IPS DF 6.9 (cell line): ENCODE measurements at places on chromosomes 16 and 17.

DNA sequence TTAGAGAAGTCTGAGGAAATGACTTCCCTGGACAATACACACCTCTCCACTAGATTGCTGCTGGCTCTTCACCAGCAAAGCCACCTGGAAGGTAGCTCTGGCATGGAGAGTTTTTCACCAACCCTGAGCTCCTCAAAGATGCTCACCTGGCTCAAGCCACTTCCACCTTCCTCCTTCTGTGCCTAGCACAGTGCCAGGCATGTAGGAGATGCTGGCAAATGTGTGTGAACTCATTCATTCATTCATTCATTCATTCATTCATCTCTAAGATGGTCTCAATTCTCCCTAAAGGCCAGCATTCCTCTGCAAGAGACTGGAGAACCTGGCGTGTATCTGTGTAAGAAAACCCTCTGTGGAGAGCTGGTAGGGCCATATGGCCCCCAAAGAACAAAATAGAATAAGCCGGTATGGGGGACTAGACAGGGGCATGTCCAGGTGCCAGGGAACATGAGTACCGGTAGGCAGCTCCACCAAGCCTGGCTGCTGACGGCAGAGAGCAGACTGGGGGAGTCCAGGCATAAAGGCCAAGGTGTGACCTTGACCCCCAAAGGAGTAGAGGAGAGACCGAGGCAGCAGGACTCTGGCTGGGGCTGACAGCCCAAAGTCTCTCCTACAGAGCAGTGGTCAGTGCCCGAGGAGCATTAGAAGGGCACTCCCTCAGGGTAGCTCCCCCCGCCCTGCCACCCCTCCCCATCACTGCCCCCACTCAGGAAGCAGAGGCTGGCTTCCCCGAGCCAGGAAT lies 132.2 kb upstream of the TNRC6C start:
- no peak for DNase-seq

DNA sequence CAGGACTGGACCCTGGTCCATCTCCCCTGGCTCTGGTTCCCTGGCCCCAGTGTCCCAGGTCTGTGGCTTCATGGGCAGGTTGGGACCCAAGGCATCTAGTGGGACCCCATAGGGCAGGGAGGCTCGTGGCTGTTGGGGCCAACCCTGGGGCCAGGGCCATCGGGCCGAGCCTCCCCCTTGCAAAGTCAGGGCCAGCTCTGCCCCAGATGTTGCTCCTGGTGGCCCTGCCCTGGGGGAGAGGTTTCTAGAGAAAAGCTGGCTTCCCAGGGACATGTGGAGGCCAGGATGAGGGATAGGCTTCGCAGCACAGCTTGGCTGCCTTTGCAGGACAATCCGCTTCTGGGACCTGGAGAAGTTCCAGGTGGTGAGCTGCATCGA lies 16.6 kb downstream of the KATNB1 start:
- no peak for DNase-seq

DNA sequence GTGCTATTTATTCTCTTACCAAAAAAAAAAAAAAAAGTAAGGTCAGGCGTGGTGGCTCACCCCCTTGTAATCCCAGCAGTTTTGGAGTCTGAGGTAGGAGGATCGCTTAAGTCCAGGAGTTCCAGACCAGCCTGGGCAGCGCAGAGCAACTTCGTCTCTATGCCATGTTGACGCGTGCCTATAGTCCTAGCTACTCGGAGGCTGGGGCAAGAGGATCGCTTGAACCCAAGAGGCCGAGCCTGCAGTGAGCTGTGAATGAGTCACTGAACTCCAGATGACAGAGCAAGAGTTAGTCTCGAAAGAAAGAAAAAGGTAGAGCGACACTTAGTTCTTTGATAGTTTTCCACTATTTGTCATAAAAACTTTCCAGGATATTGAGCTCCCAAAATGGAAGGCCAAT lies 1.4 kb upstream of the TENT4B start:
- no peak for DNase-seq

DNA sequence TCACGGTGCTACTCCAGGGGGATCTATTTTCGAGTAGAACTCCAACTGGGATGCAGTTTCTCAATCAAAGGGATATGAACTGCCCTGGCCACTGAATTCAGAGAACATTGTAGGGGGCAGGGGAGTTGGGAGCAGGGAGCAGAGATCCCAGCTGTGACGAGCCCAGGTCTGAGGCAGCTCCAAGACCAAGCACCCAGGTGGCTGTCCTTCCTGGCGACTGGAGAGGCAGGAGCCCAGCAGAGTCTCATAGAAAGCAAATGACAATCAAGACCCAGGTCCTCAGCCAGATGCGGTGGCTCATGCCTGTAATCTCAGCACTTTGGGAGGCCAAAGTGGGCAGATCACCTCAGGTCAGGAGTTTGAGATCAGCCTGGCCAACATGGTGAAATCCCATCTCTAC lies 60.1 kb downstream of the TK2 start:
- DNase-seq, result no peak

DNA sequence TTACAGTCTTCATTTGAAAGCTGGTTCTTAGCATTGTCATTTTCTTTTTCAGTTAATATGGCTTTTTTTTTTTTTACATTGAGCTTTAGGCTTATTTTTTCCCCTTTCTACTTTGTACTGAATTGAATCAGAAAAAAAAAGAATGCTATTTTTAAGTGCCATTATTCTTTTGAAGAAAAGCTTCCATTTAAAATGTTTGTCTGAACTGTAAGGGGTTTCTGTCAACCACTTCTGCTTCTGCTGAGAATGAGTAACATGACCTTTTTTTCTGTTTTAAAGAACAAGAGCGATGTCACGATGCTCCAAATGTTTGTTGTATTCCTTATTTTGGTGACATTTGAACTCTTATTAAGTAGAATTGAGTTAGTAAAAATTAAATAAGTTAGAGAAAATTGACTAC lies 50.0 kb downstream of the MRTFB start:
- no peak for DNase-seq

GRCh38 chr16:50182441-50182840 lies 29.3 kb downstream of the TENT4B start:
- DNase-seq, result no peak

GRCh38 chr16:12611916-12612597 lies 191.6 kb downstream of the CPPED1 start:
- no peak for DNase-seq

GRCh38 chr16:3101018-3101840 lies 2.1 kb upstream of the ZSCAN10 start:
- DNase-seq, result no peak

- DNase-seq, result no peak
These were observed 9.6 kb downstream of the CDH5 start for GRCh38 chr16:66376114-66376513.

DNA sequence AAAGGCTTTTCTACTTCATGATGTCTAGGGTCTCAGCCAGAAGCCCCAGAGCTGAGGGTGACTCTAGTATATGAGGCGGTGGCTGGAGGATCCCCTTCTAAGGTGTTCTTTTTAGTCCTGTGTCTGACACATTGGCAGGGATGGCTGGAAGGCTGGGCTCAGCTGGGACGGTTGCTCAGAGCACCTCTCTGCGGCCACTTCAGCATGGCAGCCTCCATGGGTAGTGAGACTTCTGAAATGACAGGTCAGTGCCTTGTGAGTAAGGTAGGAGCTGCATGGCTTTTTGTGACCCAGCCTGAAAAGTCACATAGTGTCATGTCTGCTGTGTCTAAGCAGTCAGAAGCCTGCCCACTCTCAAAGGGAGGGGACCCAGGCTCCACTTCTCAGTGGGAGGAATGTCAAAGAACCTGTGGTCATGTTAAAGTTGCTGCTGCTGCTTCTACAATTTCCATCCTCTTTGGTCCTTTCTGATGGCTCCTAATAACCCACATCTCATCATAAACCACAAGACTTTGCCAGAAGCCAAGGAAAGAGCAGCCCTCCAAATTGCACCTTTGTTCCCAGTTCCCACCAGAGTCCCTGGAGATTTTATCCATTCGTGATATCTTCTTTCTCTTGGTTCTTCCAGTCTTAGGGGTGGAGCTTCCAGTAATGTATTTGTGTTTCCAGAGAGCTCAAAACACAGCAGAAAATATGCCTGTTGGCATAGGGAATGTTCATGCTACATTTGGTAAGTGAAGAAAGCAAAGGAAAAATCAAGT lies 15.4 kb upstream of the KCNG4 start:
- DNase-seq, result no peak

GRCh38 chr17:9902120-9902519 lies 3.0 kb downstream of the RCVRN start:
- DNase-seq, result no peak

DNA sequence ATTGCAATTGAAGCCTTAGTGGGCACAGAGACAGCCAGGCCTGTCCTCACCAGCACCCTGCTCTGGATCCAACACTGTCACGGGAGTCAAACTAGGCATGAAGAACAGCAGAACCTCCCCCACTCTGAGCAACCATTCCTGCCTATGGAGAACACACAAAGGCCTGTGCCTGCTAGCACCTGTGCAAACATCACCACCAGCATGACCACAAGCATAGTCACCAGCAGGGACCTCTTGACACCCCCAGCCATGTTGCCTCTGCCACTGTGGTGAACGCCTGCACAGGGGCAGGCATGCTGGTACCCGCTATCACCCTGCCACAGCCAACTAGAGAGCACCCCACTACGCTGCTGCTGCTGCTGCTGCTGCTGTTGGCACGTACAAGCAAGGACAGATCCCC lies 51.7 kb downstream of the CMC2 start:
- DNase-seq, result no peak

DNA sequence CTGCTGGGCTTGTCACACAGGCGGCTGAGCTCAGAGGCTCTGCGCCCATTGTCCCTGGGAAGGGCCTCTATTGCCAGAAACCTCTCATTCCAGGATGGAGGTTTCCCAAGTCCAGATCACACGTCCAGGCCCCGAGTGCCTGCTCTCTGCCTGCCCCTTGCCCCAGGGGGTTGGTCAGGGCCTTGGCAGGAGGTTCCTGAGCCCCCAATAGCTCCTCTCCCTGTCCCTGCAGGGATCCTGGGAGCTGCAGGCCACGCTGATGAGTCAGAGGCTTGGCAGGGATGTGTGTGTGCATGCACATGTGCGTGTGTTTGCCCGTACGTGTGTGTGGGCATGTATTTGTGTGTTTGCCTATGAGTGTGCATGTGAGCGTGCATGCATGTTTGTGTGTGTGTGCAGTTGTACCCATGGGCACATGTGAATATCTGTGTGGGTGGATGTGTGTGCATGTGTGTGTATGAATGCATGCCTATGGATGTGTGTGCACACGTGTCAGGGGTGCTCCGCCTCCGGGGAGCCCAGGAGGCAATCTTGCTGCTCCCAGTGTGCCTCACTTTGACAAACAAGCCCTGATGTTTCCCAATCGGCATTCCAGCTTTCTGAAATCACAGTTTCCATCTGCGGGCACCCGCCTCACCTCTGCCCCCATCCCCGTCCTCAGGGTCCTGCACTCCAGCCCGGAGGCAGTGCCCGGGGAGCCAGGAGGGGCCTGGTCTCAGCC lies 98.4 kb upstream of the GSE1 start:
- no peak for DNase-seq

GRCh38 chr16:82260212-82260795 lies 90.3 kb upstream of the MPHOSPH6 start:
- DNase-seq, result no peak

DNA sequence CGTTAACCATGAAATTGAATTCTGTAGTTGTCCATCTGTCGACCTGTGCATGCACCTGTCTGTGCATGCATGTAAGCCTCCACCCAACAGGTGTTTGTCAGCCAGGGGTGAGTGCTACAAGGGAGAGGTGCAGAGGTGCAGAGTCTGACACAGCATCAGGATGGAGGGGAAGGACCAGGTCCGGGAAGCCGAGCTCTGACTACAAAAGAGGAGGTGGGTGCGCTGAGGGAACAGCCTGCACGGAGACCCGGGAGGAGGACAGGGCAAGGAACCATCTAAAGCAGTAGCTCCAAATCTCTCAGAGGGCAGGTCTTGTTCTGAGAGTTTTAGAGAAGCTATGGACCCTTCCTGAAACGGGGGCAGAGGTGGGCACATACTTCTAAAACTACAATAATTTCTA lies 54.1 kb downstream of the B9D1 start:
- DNase-seq, result no peak

GRCh38 chr16:67148221-67148620 lies 2.6 kb downstream of the B3GNT9 start:
- no peak for DNase-seq

GRCh38 chr17:41657936-41658335 lies 30.7 kb upstream of the EIF1 start:
- DNase-seq, result no peak

DNA sequence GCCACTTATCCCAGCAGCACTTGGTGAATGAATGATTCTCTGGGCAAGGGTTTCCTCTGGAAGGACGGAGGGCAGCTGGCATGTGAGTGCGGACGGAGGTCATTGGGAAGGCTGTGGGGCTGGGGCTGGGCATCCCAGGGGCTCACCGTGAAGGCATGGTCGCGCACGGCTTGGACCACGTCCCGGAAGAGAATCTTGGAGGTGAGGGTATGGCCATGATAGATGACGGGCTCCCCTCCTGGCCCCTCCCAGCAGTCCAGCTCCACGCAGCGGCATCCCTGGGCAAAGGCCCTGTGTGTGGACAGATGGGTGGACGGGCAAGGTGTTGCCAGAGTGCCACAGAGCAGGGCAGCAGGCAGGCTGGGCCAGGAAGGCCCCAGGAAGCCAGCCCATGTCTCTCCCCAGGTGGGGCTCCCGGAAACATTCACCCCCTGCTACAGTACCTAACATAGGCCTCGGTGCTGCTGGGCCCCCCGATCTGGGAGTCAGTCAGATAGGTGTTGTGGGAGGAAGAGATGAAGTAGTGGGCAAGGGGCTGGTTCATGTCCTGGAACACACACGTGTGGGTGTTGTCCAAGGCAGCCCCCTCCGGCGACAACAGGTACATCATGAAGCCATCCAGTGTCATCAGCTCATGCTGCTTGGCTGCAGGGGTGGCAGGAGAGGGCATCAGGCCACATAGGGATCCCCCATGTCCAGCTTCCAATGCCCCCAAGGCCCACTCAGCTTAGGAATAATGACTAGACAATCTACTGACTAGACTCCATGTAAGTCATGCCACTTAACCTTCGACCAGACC lies 14.3 kb downstream of the PLCD3 start:
- no peak for DNase-seq

GRCh38 chr17:31393749-31394146 lies 2.3 kb downstream of the RAB11FIP4 start:
- DNase-seq, result no peak

- no peak for DNase-seq
These were observed 26.6 kb upstream of the C17orf107 start for GRCh38 chr17:4872786-4873185.

DNA sequence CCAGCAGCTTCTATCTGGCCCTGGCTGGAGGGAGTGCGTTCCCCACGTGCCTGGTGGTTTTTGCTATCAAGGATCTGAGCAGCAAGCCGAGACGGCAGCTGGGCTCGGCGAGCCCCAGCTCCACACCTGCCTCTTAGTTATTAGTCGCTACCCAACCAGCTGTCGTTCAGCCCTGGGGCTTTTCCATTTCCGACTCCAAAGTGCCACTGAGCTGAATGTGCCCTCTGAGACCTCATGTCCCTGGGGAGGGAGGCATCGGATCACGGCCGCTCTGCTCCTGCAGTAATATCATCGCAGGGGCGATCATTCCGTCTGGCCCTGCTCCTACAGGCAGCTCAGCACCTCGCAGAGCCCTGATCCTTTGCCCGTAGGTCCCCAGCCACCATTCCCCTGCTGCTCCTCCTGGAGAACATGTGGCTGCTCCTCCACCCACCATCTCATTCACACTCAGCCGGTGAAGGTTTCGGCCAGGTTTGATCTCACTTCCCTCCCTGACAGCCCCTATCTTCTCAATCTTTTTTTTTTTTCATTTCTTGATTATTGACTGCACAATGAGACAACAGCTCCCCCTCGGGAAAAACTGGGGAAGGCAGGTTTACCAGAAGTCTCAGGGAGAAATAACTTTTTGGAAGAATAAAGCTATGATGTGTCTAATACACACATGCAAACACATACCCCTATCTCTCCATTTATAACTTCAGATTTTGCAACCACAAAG lies 86.7 kb downstream of the ZFHX3 start:
- no peak for DNase-seq
